NCI-H748 treated with DMSO at 0.1 percent for 48 hours (cell line): ENCODE measurements at places on chromosomes 16 and 17.

DNA sequence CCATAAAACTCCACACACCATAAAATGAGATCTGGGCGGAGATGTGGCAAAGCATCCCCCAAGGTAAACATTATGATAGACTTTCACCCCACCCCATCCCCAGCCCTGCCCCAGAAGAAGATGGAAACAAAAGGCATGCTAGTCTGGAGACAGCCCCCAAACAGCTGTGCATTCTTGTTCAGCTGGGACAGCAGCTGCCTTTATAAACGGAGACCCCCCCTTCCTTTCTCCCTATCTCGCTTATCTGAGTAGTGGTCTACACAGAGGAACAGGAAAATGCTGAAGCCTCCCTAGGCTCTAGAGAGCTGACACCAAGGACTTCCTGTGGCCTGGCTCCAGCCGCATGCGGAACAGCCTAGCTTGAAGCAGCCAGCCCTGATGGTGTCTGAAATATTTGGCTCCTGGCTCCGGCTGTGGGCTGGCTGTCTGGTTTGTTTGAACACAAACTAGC lies 190.3 kb upstream of the ANKFN1 start:
- no peak for DNase-seq

DNA sequence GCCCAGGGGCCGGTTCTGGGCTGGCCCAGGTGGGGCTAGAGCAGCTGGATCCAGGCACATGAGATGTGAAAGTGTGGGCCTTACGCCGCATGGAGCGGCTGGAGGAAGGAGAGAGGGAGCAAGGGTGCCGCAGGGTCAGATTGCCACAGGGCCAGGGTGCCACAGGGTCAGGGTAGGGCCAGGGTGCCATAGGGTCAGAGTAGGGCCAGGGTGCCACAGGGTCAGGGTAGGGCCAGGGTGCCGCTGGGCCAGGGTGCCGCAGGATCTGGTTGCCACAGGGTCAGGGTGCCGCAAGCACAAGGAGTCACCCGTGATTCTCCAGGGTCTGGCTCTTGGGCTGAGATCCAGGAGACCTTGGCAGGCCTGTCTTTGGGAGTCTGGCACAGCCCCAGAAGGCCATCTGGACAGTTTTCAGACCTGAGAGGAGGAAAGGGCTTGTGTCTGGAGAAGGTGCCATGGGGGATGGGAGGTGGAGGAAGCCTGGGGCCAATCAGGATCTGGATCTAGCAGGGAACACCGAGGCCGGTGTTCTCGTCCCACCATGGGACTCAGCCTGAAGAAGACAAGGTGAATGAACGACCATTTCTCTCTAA lies 13.1 kb upstream of the LASP1NB start:
- no peak for DNase-seq

DNA sequence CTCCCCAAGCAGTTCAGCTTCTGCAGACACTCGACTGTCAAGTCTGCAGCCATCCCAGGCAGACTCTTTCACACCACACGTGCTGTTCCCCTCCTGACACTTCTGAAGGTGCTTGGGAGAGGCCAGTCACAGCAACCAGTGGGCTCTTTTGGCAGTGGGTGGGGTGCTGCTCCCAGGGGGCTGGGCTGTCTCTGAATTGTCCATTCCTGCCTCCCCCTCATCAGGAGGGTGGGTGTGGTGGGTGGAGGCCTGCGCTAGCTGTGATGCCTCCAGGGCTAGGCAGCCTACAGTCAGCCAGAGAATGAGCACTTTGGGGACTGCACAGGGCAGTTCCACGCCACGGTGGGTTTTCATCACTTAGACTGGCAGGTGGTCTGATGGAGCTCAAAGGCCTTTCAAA lies 10.3 kb downstream of the STARD3 start:
- no peak for DNase-seq

GRCh38 chr17:64736804-64737492 lies 74.8 kb upstream of the SMURF2 start:
- DNase-seq: no peak

GRCh38 chr17:8273884-8274444 lies 14.5 kb upstream of the RANGRF start:
- DNase-seq: no peak

GRCh38 chr16:11986521-11987057 lies 10.1 kb downstream of the SNX29 start:
- no peak for DNase-seq

GRCh38 chr16:65545413-65545956 lies 423.6 kb upstream of the CDH11 start:
- DNase-seq: no peak

GRCh38 chr17:15091825-15092224 lies 173.3 kb downstream of the PMP22 start:
- DNase-seq: no peak

GRCh38 chr17:70563281-70563820 lies 394.0 kb downstream of the KCNJ2 start:
- DNase-seq: peak; percentile 93

- DNase-seq: no peak
Measured at GRCh38 chr17:79902146-79902791, 63.0 kb upstream of the CBX4 start.

DNA sequence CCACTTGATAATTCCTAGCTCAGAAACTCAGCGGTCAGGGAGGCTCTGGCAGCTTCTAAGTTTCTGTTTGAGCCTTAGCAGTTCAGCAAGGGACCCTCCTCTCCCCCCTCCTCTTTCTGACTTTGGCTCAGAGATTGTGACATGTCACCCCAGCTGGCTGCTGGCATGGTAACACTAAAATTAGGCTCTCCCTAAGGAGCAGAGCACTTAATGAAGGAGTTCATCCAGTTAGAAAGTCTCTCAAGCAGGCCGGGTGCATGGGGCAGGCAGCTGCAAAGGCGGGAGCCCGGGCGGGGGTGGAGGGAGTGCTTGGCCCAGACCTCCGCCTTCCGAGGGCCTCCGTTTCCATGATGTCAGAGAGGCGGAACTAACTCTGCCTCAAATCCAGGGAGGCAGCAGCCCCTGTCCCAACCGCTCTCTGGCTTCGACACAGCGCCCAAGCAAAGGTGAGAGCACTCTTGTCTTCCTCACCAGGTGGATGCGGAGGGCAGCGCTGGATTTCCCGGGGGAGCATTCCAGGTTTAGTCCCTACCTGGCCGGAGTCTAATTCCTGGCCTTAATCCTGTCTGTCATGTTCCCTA lies 128.0 kb upstream of the PLCG2 start:
- no peak for DNase-seq

- DNase-seq: no peak
Measured at GRCh38 chr16:35735403-35736251, 2276.2 kb downstream of the TP53TG3F start.

DNA sequence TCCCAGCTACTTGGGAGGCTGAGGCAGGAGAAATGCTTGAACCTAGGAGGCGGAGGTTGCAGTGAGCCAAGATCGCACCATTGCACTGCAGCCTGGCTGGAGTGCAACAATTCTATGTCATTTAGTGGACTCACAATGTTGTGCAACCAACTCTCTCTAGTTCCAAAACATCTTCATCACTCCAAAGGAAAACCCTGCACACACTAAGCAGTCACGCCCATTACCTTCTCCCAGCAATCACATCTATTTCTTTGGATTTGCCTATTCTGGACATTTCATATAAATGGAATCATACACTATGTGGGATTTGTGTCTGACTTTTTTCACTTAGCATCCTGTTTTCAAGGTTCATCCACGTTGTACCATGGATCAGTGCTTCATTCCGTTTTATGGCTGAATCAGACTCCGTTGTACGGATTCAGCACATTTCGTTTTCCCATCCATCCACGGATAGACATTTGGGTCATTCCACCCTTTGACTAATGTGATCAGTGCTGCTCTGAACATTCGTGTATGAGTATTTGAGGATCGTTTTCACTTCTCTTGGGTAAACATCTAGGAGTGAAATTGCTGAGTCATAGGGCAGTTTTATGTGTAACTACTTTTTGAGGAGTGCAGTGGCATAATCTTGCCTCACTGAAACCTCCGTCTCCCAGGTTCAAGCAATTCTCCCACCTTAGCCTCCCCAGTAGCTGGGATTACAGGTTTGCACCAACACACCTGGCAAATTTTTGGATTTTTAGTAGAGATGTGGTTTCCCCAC lies 45.4 kb upstream of the EMP2 start:
- DNase-seq: no peak

GRCh38 chr17:30148376-30148775 lies 31.8 kb downstream of the NSRP1 start:
- DNase-seq: no peak

DNA sequence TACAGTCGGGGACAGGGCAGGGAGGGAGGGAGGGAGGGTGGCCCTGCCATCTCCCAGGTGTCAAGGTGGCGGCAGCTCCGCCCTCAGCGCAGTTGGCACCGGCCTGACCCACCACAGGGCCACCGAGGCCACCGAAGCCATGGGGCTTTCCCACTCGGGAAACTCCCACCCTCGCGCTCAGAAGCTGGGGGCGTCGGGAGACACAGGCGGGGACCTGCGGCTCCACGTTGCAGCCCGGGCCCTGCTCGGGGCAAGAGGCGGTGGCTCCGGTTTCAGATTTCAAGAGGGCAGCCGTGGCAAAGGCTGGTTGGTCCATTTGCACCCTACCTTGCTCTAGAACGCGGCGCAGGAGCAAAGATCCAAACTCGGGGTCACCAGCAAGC lies 544 bp downstream of the CYB561 start:
- DNase-seq: no peak

- peak; percentile 29 for DNase-seq
Measured at GRCh38 chr16:88617268-88618031, 20.9 kb upstream of the IL17C start.

GRCh38 chr17:30476726-30477082 lies 504 bp upstream of the GOSR1 start:
- peak; percentile 73 for DNase-seq

DNA sequence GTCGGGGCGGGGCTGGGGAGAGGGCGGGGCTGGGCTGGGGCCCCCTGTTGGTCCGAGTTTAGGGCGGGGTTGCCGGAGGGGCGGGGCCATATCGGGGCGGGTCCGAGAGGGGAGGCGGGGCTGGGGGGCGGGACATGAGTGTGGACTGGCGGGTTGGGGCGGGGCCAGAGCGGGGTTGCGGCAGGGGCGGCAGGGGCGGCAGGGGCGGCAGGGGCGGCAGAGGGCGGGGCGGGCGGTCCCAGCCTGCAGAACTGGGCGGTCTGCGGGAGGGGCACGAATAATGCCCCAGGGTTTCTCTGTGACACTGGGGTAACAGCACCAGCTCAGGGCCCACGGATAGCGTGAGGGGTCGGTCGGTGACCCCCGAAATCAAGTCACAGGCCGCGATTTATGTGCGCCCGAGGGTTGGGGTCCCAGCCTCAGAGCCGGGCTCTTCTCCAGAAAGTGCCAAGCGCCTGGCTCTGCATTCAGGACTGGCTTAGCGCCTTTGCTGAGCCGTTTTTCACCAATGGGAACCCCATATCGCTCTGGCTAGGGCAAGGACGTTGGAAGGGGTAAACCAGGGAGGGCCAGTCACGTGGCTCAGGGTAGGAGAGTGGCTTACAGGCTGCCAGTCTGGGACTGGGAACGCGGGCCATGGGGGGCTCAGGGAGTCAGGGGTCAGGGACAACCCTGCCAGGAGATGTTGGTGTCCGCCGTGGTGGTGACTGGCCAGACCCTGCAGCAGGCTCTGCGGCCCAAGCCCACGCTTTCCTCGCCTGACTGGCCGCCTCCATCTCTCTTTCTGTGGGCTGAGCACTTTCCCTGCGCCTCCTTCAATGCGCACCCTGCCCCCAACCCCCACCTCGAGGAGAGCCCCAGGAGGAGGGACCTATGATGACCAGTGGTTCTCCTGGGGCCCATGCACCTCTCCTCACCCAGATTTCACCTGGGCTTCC lies 1.2 kb upstream of the METTL26 start:
- DNase-seq: no peak

DNA sequence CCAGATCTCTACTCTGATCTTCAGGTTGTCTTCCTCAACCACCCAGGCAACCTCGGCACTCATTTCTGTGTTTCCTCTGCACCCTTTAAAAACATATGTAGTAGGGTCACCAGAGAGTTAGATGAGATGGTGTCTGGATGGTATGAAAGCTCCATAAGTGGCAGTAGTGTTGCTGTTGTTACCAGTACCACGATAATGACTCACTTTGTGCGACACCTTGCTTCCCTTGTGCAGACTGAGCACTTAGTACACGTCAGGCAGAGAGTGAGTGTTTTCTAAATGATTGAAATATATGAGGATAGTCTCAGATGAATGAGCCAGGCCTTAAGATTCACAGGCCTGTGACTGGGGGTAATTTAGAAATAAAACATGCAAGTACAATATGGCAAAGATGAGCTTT lies 188.7 kb downstream of the MAF start:
- no peak for DNase-seq

DNA sequence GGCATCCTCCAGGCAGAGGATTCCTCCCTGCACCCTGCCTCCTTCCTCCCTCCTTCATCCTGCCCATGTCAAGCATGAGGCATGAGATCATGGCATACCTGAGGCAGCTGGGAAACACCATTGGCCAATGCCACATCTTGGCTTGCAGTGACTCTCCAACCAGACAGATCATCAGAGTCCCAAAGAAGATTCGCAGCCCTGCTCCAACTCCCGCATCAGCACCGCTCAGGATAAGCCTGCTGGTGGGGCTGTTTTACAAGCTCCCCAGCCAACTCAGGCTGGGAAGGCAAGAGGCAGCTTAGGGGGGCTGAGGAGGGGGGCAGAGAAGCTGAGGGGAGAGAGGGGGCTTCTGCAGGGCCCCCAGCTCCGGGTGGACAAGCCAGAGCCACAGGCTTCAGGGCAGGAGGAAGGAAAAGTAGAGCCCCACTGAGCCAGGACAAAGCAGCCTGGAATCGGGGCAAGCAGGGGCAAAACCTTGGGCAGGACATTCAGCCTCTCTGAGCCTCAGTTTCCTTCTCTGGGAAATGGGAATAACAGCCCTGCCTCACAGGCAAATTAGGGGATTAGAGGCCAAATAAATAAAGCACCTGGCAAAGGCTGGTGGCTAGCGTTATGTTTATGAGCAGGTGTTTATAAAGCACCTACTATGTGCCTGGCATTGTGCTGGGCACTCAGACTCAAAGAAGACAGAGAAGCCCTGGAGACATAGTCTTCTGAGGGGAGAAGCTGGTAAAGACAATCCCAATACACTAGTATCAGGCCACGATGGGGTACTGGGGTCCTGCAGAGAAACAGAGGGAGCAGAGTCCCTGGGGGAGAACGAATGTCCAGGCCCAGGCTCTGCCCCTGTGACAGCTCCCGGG lies 88.1 kb downstream of the GOSR1 start:
- no peak for DNase-seq

- DNase-seq: no peak
Measured at GRCh38 chr16:77610496-77610895, 111.8 kb upstream of the NUDT7 start.

DNA sequence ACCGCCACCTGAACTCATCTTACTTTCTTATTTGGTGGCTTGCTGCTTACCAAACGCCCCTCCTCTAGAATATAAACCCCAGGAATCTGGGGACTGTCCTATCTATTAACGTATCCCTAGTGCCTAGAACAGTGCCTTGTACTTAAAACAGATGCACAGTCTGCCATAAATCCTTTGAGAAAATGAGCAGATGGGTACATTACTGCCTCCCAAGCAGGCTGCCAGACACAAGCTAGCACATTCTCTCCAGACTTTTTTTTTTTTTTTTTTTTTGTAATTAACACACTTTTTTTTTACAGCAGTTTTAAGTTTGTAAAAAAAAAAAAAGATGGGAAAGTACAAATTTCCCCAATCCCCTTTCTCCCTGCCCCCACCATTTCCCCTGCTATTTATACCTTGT lies 57.3 kb upstream of the RPL38 start:
- DNase-seq: no peak

GRCh38 chr16:20675488-20676267 lies 21.8 kb downstream of the ACSM1 start:
- peak; percentile 15 for DNase-seq

GRCh38 chr17:72614871-72615626 lies 477.4 kb downstream of the SLC39A11 start:
- DNase-seq: no peak

- DNase-seq: no peak
Measured at GRCh38 chr16:80230328-80231120, 310.3 kb upstream of the DYNLRB2 start.

- DNase-seq: peak; percentile 46
Measured at GRCh38 chr17:72725433-72726068, 366.9 kb downstream of the SLC39A11 start.
